ENCODE measurements at places on chromosomes 13 and 19.
A peak's percentile ranks its signal among the peaks of the same experiment; 100 is the strongest.

DNA sequence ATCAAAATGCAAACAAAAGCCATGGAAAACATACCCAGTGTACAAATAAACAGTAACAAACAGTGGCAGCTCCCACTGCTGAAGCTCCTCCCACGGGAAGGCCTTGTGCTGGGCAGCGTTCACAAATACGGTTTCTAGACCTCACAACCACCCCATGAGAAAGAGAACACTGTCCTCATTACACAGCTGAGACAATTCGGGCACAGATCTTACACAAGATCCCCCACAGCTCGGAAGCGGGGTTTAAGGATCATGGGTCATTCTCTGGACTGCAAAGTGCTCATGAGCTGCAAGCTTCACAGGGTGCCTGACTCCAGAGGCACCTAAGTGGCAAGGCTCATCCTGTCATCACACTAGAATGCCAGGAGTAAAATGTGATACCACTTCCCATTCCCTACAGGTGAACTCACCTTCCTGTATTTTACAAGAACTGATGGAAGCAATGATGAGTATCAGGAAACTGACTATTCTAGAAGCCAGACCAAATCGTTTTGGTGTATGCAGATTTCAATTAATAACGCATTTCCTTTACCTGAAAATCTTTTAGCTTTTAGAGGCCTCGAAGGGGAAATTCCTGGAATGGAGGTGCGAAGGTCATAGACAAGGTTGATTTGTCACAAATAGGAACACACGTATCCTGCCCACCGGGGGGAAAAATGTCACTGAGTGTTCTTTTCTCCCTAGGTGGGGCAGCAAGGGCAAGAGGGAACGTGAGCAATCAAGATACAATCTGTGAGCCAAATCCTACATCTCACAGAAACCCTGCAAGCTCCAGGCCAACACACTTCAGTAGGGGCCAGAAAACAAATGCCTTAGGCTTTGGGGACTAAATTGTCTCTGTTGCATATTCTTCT, 41.2 kb downstream of the STK24 start:
- no peaks in the 10 kb centered on the region for H3K36me3 ChIP-seq
- H3K27me3 ChIP-seq: no peaks in the 10 kb centered on the region
- DNase-seq: no peak
- no peak overlapping the region for H3K4me3 ChIP-seq
- no peak overlapping the region for H3K27ac ChIP-seq
- H3K4me1 ChIP-seq: peaks cover 57% of the 10 kb centered on the region

- H3K27ac ChIP-seq: no peak overlapping the region
- no peak overlapping the region for H3K4me3 ChIP-seq
- H3K4me1 ChIP-seq: no peaks in the 10 kb centered on the region
Observed at GRCh38 chr13:25920277-25920676, 131.5 kb downstream of the SHISA2 start.

GRCh38 chr13:93226623-93227279, at the start of gene GPC6:
TSS of gene GPC6 (plus strand) at chr13:93226807.
- H3K4me1 ChIP-seq: no peaks in the 10 kb centered on the region
- H3K27ac ChIP-seq: no peak within 1 kb of the TSS
- no peak for DNase-seq
- no peak within 1 kb of the TSS for H3K4me3 ChIP-seq
- H3K27me3 ChIP-seq: peaks cover 4% of the 10 kb centered on the region

GRCh38 chr13:82803341-82803740, 1078.9 kb downstream of the SLITRK1 start:
- no peaks in the 10 kb centered on the region for H3K36me3 ChIP-seq
- no peaks in the 10 kb centered on the region for H3K27me3 ChIP-seq
- no peak overlapping the region for H3K27ac ChIP-seq
- no peaks in the 10 kb centered on the region for H3K4me1 ChIP-seq
- DNase-seq: no peak
- no peak overlapping the region for H3K4me3 ChIP-seq

DNA sequence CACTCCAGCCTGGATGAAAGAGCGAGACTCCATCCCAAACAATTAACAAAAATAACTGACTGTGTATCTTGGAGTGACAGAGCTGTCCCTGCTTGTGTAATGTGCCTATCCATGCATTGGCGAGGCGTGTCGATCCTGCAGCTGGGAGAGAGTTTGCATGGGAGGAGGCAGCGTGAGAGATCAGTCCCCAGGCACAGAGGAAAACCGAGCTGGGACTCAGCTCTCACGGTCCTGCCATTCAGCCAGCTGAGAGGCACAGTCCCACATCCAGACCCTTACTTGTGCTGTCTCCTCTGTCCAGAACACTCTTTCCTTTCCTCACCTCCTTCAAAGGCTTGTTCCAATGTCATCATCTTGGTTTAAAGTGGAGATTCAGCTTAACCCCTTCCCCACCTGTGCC, 11.9 kb upstream of the SULT2B1 start:
- H3K4me1 ChIP-seq: no peaks in the 10 kb centered on the region
- DNase-seq: no peak
- no peak overlapping the region for H3K27ac ChIP-seq
- no peak overlapping the region for H3K4me3 ChIP-seq

DNA sequence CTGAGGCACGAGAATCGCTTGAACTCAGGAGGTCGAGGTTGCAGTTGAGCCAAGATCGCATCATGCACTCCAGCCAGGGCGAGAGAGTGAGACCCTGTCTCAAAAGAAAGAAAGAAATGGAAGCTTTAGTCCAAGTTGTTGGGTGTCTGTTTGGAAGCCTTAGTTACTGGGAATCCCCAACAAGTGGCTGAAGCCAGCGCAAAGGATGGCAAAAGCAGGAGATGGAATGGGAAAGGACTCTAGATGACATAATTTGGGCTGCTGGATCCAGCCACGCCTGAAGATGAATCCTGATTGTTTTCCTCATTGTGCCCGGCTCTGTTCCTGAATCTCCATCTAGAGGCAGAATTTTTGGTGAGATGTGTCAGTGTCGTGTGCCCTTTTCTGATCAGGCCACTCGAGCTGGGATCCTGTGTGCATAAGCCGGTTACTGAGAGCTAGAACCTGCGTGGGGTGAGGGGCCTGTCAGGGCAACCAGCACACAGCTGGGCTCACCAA, 18.1 kb downstream of the CEBPA start:
- no peaks in the 10 kb centered on the region for H3K36me3 ChIP-seq
- H3K27me3 ChIP-seq: no peaks in the 10 kb centered on the region
- H3K4me1 ChIP-seq: no peaks in the 10 kb centered on the region
- DNase-seq: no peak

DNA sequence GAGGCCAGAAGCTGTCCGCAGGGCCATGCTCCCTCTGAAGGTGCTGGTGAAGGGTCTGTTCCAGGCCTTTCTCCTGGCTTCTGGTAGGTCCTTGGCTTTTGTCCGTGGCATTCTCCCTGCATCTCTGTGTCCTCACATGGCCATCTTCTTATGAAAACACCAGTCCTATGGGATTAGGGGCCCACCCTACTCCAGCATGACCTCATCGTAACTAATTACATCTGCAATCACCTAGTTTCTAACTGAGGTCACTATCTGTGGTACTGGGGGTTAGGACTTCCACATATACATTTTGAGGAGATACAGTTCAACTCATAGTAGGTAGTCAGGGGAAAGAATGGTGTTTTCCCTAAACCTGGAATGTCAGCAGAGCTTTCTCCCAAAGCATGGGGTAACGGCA, 3.1 kb downstream of the C13orf42 start:
- H3K27ac ChIP-seq: no peak overlapping the region
- no peaks in the 10 kb centered on the region for H3K36me3 ChIP-seq
- no peaks in the 10 kb centered on the region for H3K4me1 ChIP-seq
- no peaks in the 10 kb centered on the region for H3K27me3 ChIP-seq
- DNase-seq: no peak
- H3K4me3 ChIP-seq: no peak overlapping the region

DNA sequence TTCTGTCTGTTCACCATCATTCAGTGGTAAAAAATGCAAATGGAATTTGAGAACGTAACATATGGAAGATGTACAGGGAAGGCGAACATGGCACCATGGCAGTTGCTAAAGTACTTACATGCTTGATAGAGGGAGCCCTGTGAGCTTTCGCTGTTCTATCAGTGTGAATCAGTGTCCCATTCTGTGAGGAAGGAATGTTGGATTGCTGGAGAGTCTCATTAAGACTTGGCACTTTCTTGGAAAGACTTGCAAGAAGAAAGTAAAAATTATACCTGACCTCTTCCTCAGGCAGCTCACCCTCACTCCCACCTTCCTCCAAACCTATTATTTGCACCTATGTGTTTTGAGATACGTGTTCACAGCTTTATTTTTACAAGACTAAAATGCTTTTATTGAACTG, 43.5 kb downstream of the FREM2 start:
- no peaks in the 10 kb centered on the region for H3K4me1 ChIP-seq
- no peak for DNase-seq
- H3K27ac ChIP-seq: no peak overlapping the region
- no peaks in the 10 kb centered on the region for H3K27me3 ChIP-seq
- no peaks in the 10 kb centered on the region for H3K36me3 ChIP-seq
- H3K4me3 ChIP-seq: no peak overlapping the region

GRCh38 chr19:35889370-35890112, 10.8 kb downstream of the NFKBID start:
- no peak overlapping the region for H3K4me3 ChIP-seq
- H3K4me1 ChIP-seq: no peaks in the 10 kb centered on the region
- no peak for DNase-seq
- peaks cover 17% of the 10 kb centered on the region for H3K36me3 ChIP-seq

DNA sequence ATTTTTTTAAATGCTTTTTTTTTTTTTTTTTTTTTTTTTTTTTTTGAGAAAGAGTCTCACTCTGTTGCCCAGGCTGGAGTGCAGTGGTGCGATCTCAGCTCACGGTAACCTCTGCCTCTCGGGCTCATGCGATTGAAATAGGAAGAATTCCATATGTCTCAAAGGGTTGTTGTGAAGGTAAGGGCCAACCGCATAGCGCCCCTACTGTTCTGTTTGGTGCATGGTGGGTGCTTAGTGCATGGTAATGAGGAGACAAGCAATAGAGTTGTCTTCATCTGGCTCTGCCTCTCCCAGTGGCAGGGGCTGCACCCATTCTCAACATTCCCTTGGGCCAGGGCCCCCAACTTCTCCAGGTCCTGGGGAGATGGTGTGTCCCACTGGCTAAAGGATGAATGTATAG, 68.7 kb downstream of the RASL11A start:
- no peaks in the 10 kb centered on the region for H3K36me3 ChIP-seq
- H3K27ac ChIP-seq: no peak overlapping the region
- DNase-seq: peak; percentile 51
- H3K4me3 ChIP-seq: no peak overlapping the region

DNA sequence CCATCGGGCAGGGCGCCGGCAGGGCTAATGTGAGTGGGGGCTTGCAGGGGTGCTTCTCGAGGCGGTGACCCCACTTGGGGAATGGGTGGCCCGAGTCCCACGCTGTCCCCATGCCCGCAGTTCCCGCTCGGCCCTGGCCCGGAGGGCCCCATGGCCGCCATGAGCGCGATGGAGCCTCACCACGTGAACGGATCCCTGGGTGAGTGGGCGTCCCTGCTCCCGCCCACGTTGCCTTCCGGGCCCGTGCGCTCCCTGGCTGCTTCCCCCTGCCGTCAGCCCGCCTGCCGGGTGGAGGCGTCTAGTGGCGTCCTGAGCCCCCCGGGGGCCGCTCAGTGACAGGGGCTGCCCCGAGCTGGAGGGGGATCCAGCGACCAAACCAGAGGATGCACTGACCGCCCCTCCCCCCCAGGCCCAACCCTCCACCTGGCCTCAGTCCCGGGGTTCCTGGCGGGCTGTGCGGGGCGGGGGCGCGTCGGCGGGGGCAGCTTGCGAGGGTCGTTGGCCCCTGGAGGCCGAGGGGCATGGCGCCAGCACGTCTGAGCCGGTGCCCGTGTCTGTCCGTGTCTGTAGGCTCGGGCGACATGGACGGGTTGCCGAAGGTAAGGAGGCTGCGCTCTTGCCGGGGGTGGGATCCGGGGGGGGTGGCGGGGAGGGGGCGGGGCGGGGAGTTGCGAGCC, 4.8 kb downstream of the ISYNA1 start:
- H3K4me3 ChIP-seq: peak overlapping the region; percentile 48
- DNase-seq: peak; percentile 45
- H3K4me1 ChIP-seq: peaks cover 27% of the 10 kb centered on the region
- H3K36me3 ChIP-seq: no peaks in the 10 kb centered on the region
- H3K27ac ChIP-seq: peak overlapping the region; percentile 72

DNA sequence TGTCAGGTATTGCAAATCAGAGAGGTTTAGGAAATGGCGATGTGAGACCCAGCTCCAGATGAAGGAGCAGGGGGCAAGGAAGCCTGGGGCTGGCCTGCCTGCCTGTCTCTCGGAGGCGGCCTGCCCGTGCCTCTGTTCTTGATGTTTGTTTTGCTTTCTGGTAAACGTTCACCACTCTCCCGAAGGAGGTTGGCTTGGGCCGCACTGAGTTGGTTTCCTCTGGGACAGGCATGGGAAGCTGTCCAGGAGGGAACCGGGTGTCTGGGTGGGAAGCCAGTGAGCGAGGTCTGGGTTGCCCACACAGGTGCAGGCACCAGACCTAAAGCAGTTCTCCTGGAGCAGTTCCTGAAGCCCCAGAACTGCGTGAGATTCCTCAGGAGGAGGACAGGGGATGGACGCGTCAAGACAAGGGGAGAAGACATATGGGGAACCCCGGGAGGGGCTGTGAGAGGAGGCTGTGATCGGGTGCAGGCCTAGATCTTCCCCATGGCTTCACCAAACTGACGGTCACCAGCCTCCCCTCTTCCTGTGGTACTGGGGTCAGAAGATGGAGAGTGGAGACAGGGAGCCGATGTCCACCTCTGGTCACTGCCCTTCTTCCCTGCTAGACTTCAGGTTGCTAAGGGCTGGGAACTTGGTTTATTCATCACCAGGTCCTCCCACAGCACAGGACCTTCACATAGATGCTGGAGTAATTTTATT, 15.2 kb downstream of the COL4A2 start:
- no peaks in the 10 kb centered on the region for H3K27me3 ChIP-seq
- H3K27ac ChIP-seq: no peak overlapping the region
- no peaks in the 10 kb centered on the region for H3K4me1 ChIP-seq
- no peaks in the 10 kb centered on the region for H3K36me3 ChIP-seq
- DNase-seq: no peak

DNA sequence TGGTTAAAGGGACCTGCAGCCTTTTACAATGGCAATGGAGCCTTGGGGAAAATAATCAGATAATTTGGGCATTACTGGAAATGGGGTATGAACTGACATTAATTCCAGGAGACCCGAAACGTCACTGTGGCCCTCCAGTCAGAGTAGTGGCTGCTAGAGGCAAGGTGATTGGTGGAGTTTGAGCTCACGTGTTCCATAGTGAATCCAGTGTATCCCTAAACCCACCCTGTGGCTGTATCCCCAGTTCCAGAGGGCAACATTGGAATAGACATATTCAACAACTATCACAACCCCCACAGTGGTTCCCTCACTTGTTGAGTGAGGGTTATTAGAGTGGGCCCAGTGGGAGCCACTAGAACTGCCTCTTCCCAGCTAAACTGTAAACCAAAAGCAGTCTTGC, 3.3 kb upstream of the LILRA2 start:
- no peak for DNase-seq
- no peak overlapping the region for H3K27ac ChIP-seq
- no peak overlapping the region for H3K4me3 ChIP-seq
- H3K27me3 ChIP-seq: no peaks in the 10 kb centered on the region
- no peaks in the 10 kb centered on the region for H3K4me1 ChIP-seq
- H3K36me3 ChIP-seq: no peaks in the 10 kb centered on the region

- H3K4me3 ChIP-seq: no peak overlapping the region
- no peaks in the 10 kb centered on the region for H3K36me3 ChIP-seq
- no peaks in the 10 kb centered on the region for H3K4me1 ChIP-seq
- no peak for DNase-seq
- H3K27ac ChIP-seq: no peak overlapping the region
Observed at GRCh38 chr13:74770361-74770760, 636.2 kb upstream of the KLF12 start.

GRCh38 chr13:98487016-98487415, 89.9 kb downstream of the STK24 start:
- H3K27ac ChIP-seq: no peak overlapping the region
- DNase-seq: no peak
- H3K27me3 ChIP-seq: no peaks in the 10 kb centered on the region
- no peak overlapping the region for H3K4me3 ChIP-seq
- H3K36me3 ChIP-seq: no peaks in the 10 kb centered on the region
